Cardiac fibroblast (primary cell): ENCODE measurements at places on chromosomes 7 and 10.

- DNase-seq, result no peak
These were observed 141.8 kb upstream of the CDC14C start for GRCh38 chr7:48782511-48782910.

DNA sequence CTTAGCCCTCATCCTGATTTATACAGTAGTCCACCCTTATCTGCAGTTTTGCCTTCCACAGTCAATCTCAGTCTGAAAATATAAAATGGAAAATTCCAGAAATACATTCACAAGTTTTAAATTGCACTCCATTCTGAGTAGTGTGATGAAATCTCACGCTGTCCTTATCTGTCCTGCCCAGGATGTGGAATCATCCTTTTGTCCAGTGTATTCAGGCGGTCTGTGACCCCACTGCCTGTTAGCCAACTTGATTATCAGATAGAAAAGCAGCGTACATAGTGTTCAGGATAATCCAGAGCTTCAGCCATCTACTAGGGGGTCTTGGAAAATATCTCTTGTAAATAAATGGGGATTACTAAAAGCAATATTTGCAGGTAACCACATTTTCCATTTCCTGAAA, 146.3 kb downstream of the MALRD1 start:
- DNase-seq, result peak; percentile 50

GRCh38 chr10:19977097-19977521, 160.9 kb downstream of the PLXDC2 start:
- DNase-seq, result no peak

- DNase-seq, result no peak
These were observed 117.8 kb upstream of the SHH start for GRCh38 chr7:155930061-155930460.

GRCh38 chr10:124262234-124262865, 156.4 kb downstream of the OAT start:
- no peak for DNase-seq

GRCh38 chr10:133150226-133150625, 9.8 kb upstream of the KNDC1 start:
- no peak for DNase-seq
